Fibroblast of lung (primary cell): ENCODE measurements at places on chromosomes 12 and 14. TPM values are rescaled to one million over a fixed set of nuclear protein-coding genes. Genes with fewer than 3 reads are reported as not detected.

ALG10 gene
- 5.8 and 8.0 TPM in 2 replicates for total RNA-seq

CLEC2D gene
- total RNA-seq: 3.6 and 5.1 TPM in 2 replicates

KRT75 gene
- not detected in 2 replicates for total RNA-seq

GALNT8 gene
- total RNA-seq: under 0.01 TPM in 2 replicates

- H3K36me3 ChIP-seq: no peaks in the 10 kb centered on the region
- H3K4me1 ChIP-seq: peaks cover 38% of the 10 kb centered on the region
- peak overlapping the region; percentile 96 for H3K27ac ChIP-seq
- peak; percentile 100 for DNase-seq
- H3K4me3 ChIP-seq: peak overlapping the region; percentile 35
These were observed 85.3 kb downstream of the SAMD4A start for GRCh38 chr14:54652188-54652587.

GRCh38 chr12:94616203-94616729, 34.1 kb downstream of the TMCC3 start:
- peak overlapping the region; percentile 26 for H3K4me3 ChIP-seq
- no peaks in the 10 kb centered on the region for H3K36me3 ChIP-seq
- H3K27ac ChIP-seq: no peak overlapping the region
- peak; percentile 21 for DNase-seq
- no peaks in the 10 kb centered on the region for H3K27me3 ChIP-seq

- H3K4me3 ChIP-seq: no peak overlapping the region
- no peaks in the 10 kb centered on the region for H3K36me3 ChIP-seq
- no peak for DNase-seq
These were observed 12.3 kb upstream of the PPFIBP1 start for GRCh38 chr12:27511723-27512045.

DNA sequence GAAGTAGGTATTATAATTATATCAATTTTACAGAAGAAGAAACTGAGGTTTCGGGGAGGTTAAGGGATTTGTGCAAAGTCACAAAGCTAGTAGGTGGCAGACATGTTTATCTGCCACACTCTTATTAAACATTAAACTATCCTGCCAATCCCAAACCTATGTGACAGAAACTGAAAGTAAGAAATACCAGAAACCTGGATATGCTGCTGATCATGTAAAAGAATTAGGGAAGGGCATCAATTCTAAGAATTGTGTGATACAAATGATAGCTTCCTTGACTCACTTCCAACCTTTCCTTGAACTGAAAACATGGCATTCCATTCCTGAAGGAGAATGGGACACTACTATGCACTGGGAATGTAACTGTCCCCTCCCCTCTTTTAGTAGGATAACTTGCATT, 16.9 kb downstream of the TAOK3 start:
- H3K27ac ChIP-seq: peak overlapping the region; percentile 94
- no peak for DNase-seq
- no peaks in the 10 kb centered on the region for H3K27me3 ChIP-seq
- no peaks in the 10 kb centered on the region for H3K36me3 ChIP-seq

GRCh38 chr14:34088914-34089313, 138.0 kb upstream of the EGLN3 start:
- no peaks in the 10 kb centered on the region for H3K4me1 ChIP-seq
- DNase-seq: no peak
- H3K27ac ChIP-seq: no peak overlapping the region
- no peaks in the 10 kb centered on the region for H3K27me3 ChIP-seq

DNA sequence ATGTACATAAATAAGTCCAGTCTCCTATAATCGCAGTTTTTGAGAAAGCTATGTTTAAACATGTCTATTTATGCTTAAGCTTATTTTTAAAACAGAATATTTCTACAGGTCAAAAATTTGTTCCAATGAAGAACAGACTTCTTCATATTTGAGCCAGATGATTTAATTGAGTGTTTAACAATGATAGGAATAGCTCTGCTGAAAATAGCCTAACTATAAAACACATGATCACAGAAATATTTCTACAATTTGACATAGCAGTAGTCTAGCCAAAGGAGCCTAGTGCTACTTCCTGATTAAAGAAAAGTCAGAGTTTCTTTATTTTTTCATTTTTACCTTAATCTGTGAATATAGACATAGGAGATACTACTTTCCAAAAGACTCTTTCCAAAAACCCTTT, 29.4 kb downstream of the DCP1B start:
- H3K27ac ChIP-seq: no peak overlapping the region
- H3K4me3 ChIP-seq: no peak overlapping the region
- H3K4me1 ChIP-seq: peaks cover 8% of the 10 kb centered on the region
- H3K36me3 ChIP-seq: no peaks in the 10 kb centered on the region

DNA sequence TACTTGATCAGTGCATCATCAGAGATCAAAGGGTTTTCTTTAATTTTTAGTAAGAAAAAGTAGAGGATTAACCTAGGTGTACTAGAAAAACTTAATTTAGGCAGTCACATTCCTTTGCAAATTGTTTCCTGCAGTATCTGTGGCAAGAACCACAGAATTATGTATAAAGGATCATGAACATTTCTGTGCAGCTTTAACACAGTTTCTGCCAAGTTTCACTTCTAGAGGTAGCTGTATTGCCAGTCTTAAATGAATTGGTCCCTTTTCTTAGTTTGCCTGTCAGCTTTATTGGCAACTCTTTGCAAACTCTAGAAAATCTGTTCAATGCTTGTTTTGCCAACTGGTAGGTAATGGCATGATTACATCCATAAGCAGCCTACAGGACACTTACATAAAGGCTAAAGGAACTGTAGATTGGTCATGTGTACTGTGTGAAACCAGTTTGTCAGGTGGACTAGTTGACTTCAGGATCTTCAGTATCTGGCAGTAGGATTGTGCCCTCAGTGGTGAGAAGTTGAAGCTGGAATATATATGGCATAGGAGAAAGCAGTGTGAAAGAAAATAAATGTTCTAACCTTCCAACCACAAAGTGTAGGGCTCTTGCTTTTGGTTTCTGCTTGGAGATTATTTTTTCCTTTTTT, 75.9 kb downstream of the TTLL5 start:
- H3K27me3 ChIP-seq: no peaks in the 10 kb centered on the region
- no peak for DNase-seq
- no peaks in the 10 kb centered on the region for H3K4me1 ChIP-seq
- no peak overlapping the region for H3K27ac ChIP-seq
- no peaks in the 10 kb centered on the region for H3K36me3 ChIP-seq

- H3K4me1 ChIP-seq: peaks cover 11% of the 10 kb centered on the region
- H3K4me3 ChIP-seq: no peak overlapping the region
- no peaks in the 10 kb centered on the region for H3K36me3 ChIP-seq
- peak; percentile 27 for DNase-seq
- no peak overlapping the region for H3K27ac ChIP-seq
These were observed 9.2 kb upstream of the SIVA1 start for GRCh38 chr14:104743461-104744380.

- no peaks in the 10 kb centered on the region for H3K27me3 ChIP-seq
- peak; percentile 63 for DNase-seq
- H3K4me1 ChIP-seq: no peaks in the 10 kb centered on the region
- no peak overlapping the region for H3K27ac ChIP-seq
- no peaks in the 10 kb centered on the region for H3K36me3 ChIP-seq
- H3K4me3 ChIP-seq: no peak overlapping the region
These were observed 185.5 kb upstream of the FAR2 start for GRCh38 chr12:28963554-28963953.
